Suppressor macrophage treated with lipopolysaccharide for 4 hours (primary cell): ENCODE measurements at places on chromosomes 1 and 21.

GRCh38 chr1:80540149-80540548, 1260.6 kb upstream of the ADGRL2 start:
- no peak for DNase-seq

- DNase-seq: no peak
Observed at GRCh38 chr1:206448471-206448870, 21.8 kb upstream of the IKBKE start.

- DNase-seq: no peak
Observed at GRCh38 chr21:17802572-17802971, 16.6 kb downstream of the C21orf91 start.

- no peak for DNase-seq
Observed at GRCh38 chr1:232973652-232974611, 23.5 kb downstream of the NTPCR start.

DNA sequence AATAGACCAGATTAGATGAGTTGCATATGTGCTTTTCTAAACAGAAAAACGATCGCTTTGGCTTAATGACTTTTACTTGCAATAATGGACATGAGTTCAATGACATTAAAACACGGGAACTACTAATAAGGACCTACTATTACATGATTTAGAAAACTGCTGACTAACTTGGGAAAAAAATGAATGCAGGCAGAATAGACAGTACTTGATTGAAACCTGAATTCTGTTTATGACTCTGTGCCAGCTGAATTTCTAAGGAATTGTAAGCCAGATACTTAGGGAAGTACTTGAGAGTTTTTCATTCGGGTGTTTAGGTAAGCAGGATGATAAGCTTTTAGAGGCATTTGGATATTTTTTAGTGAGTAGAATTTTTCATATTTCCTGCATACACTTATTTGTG, 12.0 kb downstream of the ADGRL2 start:
- DNase-seq: no peak
